ENCODE measurements at places on chromosomes 16 and 17. TPM values are rescaled to one million over a fixed set of nuclear protein-coding genes. Genes with fewer than 3 reads are reported as not detected.

Gene TMEM235
- total RNA-seq = not detected

Gene PLXDC1
- 2.9 TPM for total RNA-seq

DNA sequence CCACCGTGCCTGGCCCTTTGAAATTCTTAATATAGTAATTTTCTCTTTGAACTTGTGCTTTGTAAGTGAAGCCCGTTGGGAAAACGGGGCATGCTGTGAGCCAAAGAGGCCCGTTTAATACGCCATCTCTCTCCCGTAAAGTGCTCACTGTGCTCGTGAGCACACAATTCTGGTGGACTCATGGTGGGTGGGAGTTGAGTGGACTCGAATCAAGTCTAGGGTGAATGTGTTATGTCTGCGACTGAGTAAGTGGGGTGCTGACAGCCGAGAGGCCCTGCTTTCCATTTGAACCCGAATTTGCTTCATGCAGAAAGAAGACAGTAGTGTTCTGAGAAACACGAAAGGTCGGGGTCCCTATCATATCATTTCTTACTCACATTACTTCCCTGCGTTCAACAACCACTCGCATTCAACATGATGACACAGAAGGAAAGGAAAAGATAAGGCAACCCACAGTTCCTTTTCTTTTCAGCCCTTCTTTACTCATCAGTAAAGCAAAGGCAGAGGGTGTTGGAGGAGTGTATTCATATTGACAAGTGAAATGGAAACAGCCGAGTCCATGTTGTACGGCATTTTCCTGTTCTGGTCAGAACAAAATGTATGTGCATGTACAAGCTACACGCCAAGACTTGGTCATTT, 4.8 kb upstream of the ATP2A3 start:
- no peak for DNase-seq

GRCh38 chr16:1613211-1613622, 1.1 kb downstream of the CRAMP1 start:
- no peak for DNase-seq

GRCh38 chr17:63189930-63190329, 223.9 kb downstream of the TANC2 start:
- no peak for DNase-seq

DNA sequence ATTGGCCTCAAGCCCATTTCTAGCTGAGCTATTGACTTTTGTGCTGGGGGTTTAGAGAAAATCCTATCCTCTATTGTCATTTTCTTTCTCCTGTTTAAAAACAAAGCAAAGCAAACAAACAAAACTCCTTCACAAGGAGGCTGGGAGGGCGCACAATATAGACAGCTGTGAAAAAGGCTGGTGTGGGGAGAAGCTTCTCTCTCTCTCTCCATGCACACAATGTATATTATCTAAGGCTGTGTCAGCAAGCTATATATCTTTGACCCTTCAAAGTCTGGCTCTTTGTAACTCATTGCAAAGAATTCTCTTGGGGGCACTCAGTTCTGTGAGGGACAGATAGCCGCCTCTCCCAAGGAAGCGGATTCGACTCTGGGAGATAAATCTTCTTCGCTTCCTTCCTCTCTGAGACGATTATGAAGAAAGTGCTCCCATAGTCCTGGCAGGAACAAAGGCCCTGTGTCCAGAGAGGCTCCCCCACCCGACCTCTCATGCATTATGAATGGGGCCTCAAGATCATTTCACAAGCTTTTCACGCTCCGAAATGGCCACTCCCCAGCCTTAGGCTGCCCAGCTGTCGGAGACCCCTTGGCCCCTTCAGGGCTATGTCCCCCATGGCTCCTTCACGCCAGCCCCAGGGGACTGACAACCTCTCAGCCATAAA, 33.2 kb upstream of the MEAK7 start:
- no peak for DNase-seq

- peak; percentile 60 for DNase-seq
These were observed 16.5 kb upstream of the PRM1 start for GRCh38 chr16:11297492-11298142.

- no peak for DNase-seq
These were observed 414.4 kb downstream of the SHISA9 start for GRCh38 chr16:13315642-13316427.

GRCh38 chr16:4373909-4374742, 2.5 kb downstream of the VASN start:
- DNase-seq = peak; percentile 97

GRCh38 chr16:15772579-15773293, 84.1 kb downstream of the MYH11 start:
- DNase-seq = no peak

- no peak for DNase-seq
These were observed 14.4 kb downstream of the TTC19 start for GRCh38 chr17:16013943-16014407.

DNA sequence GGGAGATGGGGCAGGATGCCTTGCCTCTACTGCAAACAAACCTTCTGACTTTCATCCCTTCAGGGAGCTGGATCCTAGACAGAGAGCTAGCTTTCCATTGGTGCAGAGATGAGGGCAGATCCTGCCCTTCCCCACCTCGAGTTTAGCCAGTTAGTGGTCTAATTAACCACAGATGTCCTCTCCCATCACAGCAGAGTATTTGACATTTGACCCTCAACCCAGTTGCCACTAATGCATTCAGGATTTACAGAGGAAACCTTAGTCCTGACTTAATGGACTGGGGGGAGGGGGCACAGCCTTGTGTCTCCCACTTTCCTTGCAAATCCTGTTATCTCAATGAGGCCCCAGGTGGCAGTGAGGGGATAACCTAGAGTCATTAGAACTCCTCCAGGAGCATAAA, 10.2 kb downstream of the PIP4K2B start:
- no peak for DNase-seq

All from lower leg skin (tissue), 4 donors.